Stimulated activated CD8-positive, alpha-beta memory T cell treated with anti-CD3 and anti-CD28 coated beads, Interleukin-4, amount 100 ng/mL, for 1 hour (primary cell): ENCODE measurements at places on chromosomes 2 and 18.

- no peak for DNase-seq
These were observed 1.8 kb upstream of the DRC1 start for GRCh38 chr2:26399771-26400376.

DNA sequence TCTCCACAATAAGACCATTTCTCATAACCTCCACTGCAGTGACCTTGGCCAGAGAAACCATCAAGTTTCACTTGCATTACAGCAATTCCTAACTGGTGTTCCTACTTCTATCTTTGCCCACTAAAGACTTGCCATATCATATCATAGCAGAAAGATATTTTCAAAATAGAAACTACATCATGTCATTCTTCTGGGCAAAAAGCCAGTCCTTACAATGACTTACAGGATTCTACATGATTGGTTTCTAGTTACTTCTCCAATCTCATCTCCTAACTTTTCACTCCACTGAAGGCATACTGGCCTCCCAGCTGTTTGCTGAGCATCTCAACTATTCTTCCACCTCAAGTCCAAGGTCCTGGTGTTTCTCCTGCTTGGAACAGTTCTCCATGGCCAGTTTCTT is 151.4 kb downstream of the HNMT start:
- DNase-seq, result no peak

DNA sequence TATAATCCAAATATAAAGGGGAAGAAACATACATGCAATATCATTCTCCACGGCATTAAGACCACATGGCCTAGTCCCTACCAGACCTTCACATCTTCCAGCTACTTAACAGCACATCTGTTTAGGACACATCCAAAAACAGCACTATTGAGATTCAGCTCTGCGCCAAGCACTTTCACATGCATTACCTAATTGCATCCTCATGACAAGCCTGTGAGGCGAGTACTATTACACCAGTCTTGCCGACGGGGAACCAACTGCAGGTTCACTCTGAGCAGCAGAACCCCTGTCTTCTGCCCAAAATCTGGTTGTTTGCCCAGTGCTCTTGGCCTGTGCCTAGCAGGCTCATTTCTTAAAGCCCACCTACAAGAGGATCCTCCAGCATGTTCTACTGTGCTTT is 66.7 kb downstream of the AAK1 start:
- DNase-seq, result no peak

- no peak for DNase-seq
These were observed 219.7 kb upstream of the HS6ST1 start for GRCh38 chr2:128538396-128538795.

- DNase-seq, result no peak
These were observed 49.0 kb upstream of the BCL2L11 start for GRCh38 chr2:111071600-111072171.

DNA sequence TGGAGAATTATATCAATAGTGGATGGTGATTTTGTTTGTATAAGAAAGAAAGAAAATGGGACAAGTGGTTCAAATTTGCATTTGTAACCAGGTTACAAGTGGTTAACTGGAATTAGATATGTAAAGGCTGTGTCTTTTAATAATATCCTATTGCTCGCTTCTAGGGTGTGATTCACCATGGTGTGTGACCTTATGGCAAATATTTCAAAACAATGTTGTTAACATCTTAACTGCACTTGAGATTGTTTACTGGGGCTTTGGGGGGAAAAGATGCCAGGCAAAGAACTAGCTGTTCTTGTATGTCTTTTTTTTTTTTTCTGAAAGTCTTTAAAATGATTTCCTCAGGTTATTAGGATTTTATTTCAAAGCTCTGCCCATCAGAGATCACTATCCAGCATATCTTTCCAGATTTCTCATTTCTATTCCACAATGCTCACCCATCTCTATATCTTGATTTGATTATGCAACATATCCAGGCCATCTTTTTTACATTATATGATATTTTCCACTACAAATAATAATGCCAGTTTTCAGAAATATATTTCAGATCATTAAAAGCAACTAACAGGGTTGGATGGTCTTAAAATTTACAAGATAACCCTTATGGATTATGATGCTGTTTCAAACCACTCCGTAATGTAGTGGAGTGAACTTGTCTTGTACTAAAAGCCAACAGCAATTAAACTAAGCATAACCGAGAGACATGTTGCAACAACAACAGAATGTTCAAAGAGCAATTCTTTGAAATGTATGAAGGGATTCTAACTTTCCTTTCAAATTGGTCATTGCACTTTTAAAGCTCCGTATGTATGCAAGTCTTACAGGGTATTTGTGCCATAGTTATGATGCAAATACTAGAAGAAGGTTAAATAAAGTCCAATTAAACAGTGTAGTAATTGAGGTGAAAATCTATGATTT is 341.5 kb upstream of the ETAA1 start:
- no peak for DNase-seq

DNA sequence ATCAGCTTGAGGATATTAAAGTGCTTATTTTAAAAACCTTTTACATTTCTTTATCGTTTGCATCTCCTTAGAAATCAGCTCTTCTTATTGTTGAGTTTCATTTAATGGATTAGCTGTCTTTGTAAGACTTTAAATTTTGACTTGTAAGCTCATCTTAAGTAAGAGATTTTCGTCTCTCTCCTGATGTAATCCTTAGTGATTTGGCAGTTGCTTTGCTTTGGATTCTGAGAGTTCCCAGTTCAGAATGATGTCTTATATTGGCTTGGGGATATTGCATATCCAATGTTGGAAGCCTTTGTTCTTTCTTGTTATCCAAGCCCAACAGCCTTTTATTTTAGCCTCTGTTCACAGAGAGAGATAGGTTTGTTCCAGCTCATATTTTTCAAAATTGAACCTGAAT is 212.1 kb downstream of the ARL6IP6 start:
- DNase-seq, result no peak

DNA sequence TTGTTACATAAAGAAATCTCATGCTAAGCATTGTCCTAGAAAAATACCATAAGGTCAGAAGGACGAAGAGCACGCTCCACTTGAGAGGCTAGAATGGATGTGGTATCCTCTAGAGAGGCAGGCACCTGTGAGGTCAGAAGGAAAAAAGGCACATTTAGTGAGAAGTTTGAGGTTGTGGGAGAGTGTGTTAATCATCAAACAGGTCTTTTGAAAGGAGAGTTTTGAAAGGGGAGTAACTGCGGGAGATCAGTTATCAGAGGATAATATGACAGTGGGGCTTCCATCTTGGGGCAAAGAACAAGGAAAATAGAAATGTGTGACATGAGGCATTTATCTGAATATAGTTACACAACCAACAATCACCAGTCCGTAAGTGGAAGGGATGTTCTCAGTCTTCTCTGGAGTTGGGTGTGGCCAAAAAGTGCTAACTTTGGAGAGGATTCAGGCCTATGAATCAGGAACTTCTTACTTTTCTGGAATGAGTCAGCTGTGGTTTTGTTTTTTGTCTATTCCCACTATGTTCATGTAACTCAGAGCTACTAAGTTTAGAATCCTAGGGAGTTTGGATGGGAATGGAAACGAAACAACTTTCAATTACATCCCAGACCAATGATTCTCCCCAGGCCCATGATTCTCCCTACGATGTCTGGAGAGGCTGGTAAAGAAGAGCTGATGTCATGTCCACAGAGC is 451.4 kb upstream of the ST6GAL2 start:
- no peak for DNase-seq

DNA sequence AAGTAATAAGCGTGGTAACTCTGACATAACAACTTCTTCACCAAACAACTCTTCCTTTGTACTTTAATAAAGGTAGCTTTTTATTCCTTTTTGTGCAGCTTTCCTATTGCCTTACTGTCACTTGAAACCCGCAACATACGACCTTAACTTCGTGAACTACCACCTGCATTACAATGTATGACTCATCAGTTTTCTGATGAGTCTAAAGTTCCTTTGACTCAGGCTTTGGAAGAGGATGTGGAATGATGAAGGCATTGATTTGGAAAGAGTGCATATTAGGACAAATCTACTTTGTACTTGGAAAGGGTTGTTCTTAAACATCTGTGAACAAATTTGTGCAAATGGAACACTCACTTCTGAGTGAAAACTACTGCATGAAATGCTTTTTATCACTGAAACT is 1012.1 kb downstream of the TMEM182 start:
- DNase-seq, result no peak

- no peak for DNase-seq
These were observed 120.3 kb downstream of the GYPC start for GRCh38 chr2:126776255-126776654.

- DNase-seq, result no peak
These were observed 13.3 kb upstream of the IMPACT start for GRCh38 chr18:24413148-24413547.

- no peak for DNase-seq
These were observed 144.8 kb upstream of the CYP26B1 start for GRCh38 chr2:72292433-72292832.

DNA sequence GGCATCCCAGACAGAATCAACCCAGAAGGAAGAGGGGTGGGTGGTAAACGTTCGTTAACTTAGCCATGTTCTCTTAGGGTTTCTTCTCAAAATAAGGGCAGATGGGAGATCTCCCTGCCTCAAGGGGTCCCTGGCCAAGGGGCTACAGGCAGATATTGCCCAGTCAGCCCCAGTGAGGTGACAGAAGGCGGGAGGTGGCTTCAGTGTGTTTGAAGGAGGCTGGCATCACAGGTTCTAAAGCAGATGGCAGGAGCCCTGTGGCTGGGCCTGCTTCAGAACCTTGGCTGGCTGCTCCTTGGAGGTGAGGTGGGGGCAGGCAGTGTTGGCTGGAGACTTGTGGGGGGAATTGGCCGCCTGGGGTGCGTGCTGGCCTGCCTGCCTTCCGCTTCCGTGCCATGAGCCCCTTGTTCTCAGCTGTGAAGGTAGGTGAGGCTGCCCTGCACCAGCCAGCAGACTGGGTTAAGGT is 23.5 kb downstream of the HPCAL1 start:
- no peak for DNase-seq

GRCh38 chr2:181268174-181268867 is 188.9 kb upstream of the ITGA4 start:
- DNase-seq, result no peak

DNA sequence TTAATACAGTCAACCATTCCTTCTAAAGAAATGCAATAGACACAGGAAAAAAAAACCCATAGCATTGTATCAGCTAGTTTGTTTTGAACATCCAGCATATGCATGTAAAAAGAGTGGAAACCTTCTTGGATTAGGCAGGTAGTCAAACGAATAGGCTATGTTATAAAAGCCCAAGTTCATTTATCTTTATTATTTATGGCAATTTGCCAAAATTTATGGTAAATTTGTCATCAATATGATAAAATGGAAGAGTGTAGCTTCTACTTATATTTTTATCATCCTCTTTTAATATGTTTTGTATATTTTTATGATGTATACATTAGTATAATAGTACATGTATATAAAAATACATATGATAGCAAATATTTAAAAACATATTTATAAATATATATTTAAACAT is 23.9 kb downstream of the DSC1 start:
- DNase-seq, result no peak

GRCh38 chr2:109407276-109408042 is 206.3 kb downstream of the SEPTIN10 start:
- DNase-seq, result no peak

DNA sequence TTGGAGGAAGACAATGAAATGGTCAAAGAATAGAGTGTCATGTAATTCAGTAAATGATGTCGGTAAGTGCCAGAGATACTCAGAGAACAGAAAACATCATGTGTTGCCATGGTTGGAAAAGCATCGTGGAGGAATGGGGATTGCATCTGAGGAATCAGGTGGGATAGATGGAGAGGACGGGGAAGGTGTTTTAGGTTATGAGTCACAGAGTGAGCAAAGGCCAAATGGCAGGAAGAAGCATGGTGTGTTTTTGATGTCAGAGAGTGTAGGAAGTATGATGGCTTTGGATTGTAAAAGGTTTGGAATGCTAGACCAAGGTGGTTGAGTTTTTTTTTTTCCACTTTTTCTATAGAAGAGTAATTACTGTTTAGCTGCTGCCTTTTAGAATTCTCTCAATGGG is 27.5 kb upstream of the CD28 start:
- no peak for DNase-seq

GRCh38 chr18:31498574-31499524 is 872 bp downstream of the DSG2 start:
- DNase-seq, result no peak

GRCh38 chr2:101435001-101435862 is 39.7 kb downstream of the RFX8 start:
- no peak for DNase-seq

- DNase-seq, result no peak
These were observed 46.2 kb upstream of the ELOA2 start for GRCh38 chr18:47081578-47081977.

- no peak for DNase-seq
These were observed 19.6 kb downstream of the EHBP1 start for GRCh38 chr2:62724886-62725711.

- no peak for DNase-seq
These were observed 2.9 kb upstream of the SNRNP27 start for GRCh38 chr2:69890881-69891280.

DNA sequence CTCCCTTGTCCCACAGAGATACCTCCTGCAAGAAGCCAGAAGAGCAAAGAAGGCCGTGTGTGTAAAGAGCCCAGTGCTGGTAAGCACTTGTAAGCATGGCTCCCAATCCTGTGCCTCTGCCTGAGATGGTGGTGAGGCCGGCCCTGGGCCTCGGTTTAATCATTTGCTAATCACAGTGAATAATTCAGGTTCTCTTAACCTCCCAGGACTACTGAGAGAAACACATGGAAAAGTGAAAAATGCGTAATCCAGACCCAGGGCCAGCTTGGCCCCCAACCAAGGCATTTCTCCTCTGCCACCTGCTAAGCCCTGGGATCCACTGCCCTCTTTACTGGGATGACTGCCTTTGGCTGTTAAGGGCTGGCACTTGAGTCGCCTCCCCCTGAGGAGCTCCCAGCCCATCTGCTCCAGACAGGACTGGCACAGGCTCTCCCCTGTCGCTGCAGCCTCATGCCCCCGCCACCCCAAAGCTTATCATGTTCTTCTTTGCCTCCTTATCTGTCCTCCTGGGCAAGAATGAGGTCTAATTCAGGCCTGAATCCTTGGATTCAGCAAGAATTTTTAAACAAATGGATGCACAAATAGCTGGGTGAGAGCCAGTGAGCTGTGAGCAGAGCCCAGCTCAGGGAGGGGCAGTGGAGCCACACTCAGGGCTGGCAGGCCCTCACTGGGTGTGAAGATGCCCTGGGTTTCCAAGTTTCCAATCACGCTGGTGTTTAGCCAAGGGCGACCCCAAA is 193.9 kb upstream of the HS6ST1 start:
- no peak for DNase-seq

- DNase-seq, result no peak
These were observed 152.5 kb downstream of the TSN start for GRCh38 chr2:121907928-121908327.

- DNase-seq, result no peak
These were observed 17.9 kb downstream of the PCARE start for GRCh38 chr2:29056452-29056851.
